ENCODE measurements at places on chromosomes 12 and 14.

GRCh38 chr12:123723765-123724164 lies 11.6 kb downstream of the ATP6V0A2 start:
- no peak for DNase-seq

DNA sequence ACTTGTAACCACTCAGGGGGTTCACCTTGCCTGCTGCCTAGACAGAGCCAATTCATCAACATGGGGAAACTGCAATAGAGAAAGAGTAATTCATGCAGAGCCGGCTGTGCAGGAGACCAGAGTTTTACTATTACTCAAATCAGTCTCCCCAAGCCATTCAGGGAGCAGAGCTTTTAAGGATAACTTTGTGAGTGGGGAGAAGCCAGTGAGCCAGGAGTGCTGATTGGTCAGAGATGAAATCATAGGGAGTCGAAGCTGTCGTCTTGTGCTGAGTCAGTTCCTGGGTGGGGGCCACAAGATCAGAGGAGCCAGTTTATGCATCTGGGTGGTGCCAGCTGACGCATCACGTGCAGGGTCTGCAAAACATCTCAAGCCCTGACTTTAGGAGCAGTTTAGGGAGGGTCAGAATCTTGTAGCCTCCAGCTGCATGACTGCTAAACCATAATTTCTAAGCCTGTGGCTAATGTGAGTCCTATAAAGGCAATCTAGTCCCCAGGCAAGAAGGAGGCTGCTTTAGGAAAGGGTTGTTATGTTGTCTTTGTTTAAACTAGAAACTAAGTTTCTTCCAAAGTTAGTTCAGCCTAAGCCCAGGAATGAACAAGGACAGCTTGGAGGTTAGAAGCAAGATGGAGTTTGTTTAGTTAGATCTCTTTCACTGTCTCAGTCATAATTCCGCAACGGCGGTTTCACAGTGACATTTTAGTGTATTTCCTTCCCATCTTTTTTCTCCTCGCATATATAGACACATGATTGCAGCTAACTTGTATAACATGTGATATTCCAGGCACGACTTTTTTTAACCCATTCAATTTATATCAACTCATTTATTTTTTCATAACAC lies 68.9 kb upstream of the NCOR2 start:
- no peak for DNase-seq

- no peak for DNase-seq
Observed at GRCh38 chr14:68528040-68528687, 264.7 kb downstream of the ZFP36L1 start.

- no peak for DNase-seq
Observed at GRCh38 chr14:100711493-100711892, 15.2 kb upstream of the DLK1 start.
